Activated CD8-positive, alpha-beta memory T cell treated with anti-CD3 and anti-CD28 coated beads, Interleukin-2, amount 50 U/mL, for 4 hours (primary cell): ENCODE measurements at places on chromosomes 3 and 15.

DNA sequence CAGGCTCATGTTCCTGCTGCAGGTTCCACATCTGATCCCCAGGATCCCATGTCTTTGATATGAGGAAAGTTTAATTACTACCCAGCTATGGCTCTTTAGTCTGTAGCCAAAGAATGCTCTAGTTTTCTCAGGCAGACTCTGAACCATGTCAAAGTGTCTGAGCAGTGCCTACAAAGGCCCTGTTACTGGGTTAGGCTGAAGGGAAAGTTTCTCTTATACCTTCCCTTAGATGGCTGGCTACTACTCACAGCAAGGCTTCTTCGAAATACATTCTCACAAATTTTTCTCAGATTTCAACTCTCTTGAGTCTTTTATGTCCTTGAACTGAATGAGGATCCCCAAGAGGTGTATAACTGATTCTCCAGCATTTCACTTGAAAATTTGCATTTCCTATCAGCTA lies 102.4 kb downstream of the NR1D2 start:
- DNase-seq: no peak

DNA sequence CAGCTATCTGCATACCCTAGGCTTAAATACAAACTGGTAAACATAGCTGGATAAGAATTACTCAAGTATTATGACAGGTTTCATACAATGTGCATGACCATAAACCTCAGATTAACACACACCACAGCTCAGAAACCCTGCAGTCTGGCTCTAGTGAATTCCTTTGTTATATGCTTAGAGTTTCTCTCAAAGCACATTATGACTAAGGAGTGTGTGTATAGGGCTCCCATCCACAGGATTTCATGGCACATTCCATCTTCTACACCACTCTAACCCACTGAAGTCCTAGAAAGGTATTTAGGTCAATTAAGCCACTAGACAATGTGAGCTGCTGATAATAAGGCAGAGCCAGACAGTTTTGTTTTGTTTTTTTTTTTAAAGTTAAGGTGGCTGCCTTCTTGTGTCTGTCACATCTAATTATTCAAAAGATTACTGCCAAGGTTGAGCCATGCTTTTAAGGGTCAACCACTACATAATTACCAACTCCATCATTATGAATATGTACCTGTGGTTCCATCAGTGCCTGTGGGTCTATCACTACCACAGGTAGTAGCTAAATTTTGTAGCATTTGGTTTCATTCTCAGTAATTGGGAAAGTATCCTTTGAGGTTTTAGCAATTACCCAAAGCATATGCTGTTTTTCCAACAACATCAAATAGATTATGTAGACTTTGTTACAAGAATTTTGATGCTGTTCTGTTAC lies 107.0 kb downstream of the ALCAM start:
- no peak for DNase-seq

DNA sequence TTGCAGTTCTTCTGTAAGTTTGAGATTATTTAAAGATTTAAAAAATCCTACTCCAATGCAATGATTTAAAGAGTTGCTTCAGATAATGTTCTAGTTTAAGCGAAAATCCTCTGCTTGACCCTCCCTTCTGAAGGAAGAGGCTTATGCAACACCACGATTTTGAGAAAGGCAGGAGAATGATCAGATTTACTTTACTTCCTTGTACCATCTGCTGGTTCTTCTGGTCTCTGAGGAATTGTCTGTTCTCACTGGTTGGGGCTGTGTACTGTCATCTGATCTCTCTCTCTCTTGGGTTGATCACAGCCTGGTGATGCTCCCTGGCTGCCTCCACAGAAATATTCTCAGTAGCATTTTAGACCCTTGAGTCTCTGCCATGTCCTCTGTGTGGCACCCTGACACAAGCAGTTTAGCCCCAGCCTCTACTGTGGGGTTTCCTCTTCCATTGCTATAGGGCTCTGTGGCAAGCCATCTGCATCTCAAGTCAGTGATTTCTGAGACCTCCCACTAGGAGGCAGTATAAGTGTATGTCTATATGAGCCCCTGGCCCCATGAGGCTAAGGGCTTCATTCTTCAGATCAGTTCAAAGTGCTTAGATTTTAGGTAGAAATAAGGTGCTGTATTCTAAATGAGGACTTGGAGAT lies 50.8 kb upstream of the PLAAT1 start:
- DNase-seq: no peak

DNA sequence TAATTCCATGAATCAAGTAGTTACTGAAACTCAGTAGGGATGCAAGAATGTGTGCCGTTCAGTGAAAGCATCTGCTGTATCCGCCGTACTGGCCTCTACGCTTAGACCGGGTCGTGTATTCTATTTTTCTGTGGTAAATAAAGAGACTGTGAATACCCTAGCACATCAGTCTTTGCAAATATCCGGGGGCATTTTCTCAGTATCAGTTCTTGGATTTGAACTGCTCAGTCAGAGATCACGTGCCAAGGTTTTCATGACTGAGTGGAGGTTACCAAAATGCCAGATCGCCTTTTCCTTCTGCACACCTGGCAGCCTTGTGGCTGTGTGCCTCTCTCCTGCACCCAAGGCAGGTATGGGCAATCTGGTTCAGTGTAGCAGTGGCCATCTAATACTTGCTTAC lies 377.0 kb downstream of the OCA2 start:
- DNase-seq: no peak

GRCh38 chr3:170532573-170532972 lies 53.3 kb downstream of the SLC7A14 start:
- no peak for DNase-seq

DNA sequence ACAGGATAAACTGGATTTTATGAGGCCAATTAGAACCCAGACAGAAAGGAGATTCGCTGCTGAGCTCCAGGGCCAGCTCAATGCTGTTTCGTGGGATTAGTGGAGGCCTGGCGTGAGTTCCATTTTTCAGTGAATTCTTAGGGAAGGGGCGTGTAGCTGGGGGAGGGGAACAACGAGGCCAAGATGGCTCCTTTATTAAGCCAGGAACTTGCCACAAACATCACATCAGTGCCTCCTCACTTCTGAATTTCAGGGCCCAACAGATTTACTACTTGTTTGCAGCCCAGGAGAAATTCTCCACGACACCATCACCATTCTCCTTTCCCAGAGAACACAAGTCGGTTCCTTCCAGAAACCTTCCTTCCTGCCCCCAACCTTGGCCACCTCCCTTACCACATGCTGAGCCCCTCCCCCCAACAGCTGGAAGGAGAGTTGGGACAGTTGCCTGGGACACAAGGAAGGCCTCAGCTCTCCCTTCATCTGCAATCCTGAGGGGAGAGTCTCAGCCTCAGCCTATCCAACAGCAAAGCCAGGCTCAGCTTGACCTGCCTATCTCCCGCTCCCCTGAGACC lies 5.8 kb downstream of the IGDCC4 start:
- DNase-seq: no peak

GRCh38 chr15:79977431-79978054 lies 6.5 kb upstream of the BCL2A1 start:
- no peak for DNase-seq

- no peak for DNase-seq
These were observed 6.6 kb upstream of the SUCNR1 start for GRCh38 chr3:151866711-151867410.

DNA sequence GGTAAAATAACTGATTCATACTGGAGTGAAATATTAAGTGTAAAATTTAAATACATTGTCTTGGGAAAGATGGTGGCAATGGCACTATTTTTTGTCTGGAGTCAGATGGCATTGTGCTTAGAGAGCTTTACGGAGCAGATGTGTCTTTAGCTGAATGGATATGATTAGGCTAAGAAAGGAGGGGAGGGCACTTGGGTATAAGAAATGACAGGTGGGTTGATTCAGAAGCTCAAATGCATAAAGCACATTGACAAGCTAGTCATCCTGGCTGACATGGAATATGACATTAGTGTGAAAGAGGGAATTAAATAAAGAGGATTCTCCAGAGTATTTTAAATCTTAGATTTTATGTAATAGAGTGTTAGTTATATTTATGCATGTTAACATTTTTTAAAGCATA lies 570.1 kb upstream of the CBLB start:
- no peak for DNase-seq

GRCh38 chr3:67386451-67386850 lies 268.0 kb downstream of the SUCLG2 start:
- DNase-seq: no peak

- DNase-seq: no peak
These were observed 30.4 kb upstream of the WDR72 start for GRCh38 chr15:53789654-53790375.

- DNase-seq: no peak
These were observed 77.9 kb downstream of the RPN1 start for GRCh38 chr3:128572644-128573105.

DNA sequence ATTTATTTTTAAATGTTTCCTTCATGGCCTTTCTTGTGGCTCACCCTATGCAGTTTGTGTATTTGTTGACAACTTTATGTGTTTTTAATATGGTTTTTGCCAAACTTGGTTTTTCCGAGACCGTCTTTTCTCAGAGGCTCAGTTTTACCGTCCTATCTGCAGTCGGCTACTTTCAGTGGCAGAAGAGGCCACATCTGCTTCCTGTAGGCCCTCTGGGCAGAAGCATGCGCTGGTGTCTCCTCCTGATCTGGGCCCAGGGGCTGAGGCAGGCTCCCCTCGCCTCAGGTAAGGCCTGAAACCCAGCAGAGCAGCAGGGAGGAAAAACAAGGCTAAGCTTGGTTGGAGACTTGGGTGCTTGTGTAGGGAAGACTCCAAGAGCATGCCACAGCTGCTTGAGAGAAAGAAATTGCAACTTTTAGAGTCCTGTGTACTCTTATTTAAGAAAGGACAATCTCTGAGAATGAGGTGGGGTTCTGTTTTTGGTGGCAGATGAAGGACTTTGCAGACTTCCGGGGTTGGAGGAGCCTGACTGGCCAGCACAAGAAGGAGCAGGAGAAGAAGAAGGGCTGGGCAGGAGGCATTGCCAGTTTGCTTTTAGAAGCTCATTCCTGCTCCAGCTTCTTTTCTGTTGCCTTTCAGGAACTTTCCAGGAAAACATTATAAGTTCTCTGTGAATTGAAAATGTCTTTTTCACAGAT lies at the start of gene TIGIT:
TSS of gene TIGIT (plus strand) at position 191 of the 698 bp plus-strand sequence. CDS start at position 225, 34 bp downstream.
- DNase-seq: no peak

DNA sequence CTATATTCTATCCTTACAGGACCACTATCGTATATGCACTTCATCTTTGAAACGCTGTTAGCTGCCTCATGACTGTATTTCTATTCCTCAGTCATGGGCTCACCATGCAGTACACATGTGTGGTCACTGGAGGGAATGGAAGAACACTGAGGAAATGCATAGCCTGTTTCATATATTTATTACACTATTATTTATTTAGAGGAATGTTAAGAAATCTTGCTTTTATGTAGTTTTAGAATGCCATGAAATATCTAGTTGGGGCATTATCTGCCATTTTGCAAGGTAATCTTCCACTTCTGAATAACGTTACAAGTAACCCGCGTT lies 155.7 kb downstream of the IGF1R start:
- DNase-seq: no peak

DNA sequence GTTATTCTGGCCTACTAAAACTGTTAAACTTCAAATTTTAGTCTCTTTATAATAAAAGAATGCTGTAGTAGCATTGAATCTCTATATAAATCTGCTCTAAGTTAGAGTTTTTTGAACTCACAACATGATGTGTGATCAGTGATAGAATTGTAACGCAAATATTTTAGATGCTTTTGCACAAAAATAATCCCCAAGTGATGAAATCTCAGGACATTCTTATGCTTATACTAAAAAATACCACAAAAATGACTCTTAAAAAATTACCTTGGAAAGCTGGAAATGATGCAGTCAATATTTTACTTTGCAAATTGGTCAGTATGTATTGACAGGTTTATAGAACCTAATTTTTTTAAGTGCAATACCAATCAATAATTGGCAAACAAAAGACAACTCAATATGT lies 375.3 kb downstream of the TBC1D5 start:
- DNase-seq: no peak

DNA sequence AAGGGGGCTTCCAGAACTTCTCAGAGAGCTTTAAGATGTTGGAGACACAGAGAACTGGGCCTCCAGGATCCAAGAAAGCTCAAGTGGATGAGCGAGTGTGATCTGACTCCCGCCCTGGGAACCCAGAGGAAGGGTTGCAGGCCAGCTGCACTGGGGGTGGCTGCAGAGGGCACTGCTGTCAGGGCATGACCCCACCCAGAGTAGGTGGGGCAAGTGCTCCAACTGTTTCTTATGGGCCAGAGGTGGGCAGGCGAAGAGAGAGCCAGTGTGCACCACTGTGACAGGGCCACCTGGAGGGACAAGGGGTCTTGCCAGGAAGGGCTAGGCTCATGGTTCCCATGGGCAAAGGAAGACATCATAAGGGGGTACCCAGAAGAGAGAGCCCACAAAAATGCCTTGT lies 48.8 kb downstream of the EXOG start:
- no peak for DNase-seq

DNA sequence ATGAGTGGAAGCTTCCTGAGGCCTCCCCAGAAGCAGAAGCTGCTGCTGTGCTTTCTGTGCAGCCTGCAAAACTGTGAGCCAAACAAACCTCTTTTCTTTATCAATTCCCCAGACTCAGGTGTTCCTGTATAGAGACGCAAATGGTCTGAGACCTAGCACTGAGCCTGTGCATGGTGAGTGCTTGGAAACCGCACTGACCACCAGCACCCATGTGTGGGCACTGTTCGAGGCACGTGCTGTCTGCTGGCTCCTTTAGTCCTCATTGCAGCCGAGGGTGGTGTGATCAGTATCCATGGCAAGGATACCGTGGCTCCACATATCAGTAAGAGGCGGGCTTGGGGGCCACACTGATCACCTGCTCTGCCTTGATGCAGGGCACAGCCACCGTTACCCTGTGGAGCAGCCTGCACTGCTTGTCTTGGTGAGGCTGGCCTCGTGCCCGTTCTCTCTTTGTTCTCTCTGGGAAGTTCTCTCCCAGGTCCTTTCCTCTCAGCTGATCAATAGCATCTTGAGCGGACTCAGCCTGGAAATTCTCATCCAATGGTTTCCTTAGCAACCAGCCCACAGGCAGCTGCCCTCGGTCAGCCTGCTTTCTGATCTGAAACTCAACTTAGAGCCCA lies 101.0 kb downstream of the PLXNA1 start:
- DNase-seq: no peak

DNA sequence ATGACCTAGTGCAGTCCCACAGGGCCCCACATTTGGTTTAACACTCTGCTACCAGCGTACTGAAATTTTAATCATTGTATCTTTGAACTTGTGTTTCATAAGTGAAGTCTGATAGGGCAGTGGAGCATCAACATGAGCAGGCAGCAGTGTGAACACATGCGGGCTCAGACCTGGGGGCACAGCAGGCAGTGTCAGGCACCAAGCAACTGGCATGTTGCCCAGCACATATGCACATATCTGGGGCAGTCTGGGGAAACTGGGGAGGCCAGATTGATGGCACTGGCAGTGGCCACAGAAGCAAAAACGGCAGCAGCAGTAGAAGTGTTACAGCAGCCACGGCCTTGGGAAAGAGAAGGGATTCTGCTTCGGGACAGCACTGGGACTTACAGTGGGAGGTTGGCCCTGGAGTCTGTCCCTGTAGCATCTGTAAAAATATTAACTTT lies 353.9 kb upstream of the KCNMB2 start:
- no peak for DNase-seq

DNA sequence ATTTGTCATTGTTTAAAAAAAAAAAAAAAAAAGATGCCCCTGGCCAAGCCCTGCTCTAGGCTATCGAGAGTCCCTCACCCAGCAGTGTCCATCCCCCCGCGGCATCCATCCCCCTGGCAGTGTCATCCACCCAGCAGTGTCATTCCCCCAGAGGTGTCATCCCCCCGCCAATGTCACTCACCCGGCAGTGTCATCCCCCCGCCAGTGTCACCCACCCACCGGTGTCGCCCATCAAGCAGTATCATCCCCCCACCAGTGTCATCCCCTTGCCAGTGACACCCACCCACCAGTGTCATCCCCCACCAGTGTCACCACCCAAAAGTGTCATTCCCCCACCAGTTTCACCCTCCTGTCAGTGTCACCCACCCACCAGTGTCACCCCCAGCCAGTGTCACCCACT lies 99.3 kb upstream of the PRR20G start:
- DNase-seq: no peak

- DNase-seq: no peak
These were observed 175.8 kb upstream of the STT3B start for GRCh38 chr3:31356941-31357340.
